ENCODE measurements at places on chromosomes 5 and 9.

DNA sequence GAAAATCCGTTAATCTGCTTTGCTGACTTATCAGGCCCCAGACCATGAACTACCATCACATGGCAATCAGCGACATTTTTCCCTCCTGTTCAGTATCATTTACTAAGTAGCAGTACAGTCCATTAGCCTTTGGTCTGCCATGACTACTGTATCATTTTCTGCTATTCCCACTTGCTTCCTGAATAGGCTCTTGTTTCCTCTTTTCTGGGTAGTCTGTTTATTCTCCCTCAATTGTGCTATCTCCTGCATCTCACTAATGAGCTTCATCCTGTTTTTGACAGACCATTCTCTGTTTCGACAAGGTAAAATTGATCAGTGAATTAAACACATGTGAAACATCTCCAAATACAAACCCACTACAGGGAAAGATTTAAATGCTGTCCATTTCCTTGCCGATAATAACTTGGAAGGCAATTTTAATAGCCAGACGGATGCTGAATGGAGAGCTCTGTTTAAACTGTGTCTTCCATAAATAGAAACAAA lies 263.5 kb upstream of the ANKRD55 start:
- no peak for DNase-seq

- no peak for DNase-seq
Observed at GRCh38 chr9:115262477-115262876, 144.5 kb upstream of the TNC start.

DNA sequence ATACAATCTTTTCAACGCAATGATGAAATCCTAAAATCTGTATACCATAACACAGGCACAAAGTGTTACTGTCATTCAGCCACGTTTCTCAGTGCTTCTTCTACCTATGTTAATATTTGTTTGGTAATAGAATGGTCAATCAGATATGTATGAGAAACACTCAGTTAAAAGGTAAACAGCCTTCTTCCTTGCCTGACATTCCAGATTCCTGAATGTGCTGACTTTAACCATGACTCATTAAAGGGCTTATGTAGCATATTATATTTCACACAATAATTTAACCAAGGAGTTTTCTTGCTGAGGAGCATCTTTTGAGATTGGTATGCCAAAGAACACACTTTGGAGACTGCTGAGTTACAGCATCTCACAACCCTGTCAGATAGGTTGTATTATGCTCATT lies 187.6 kb downstream of the CETN3 start:
- no peak for DNase-seq

- no peak for DNase-seq
Observed at GRCh38 chr5:10990634-10991033, 229.6 kb upstream of the DAP start.

DNA sequence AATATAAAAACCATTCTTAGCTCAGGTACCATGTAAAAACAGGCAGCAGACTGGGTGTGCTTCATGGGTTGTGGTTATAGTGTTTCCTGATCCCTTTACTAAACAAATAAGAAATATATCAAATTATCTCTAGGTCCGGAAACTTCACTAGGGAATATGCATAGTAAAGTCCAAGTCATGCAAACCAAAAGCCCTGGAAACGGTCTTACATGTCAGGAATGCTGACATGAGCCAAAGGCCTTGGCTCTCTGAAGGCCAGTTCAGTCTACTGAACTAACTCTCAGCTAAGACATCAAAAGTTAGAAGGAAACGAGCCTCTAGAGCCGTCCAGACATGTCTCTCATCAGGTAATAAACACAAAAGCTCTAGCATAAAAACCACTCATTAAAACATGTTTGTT lies 778.9 kb upstream of the ZNF608 start:
- no peak for DNase-seq

DNA sequence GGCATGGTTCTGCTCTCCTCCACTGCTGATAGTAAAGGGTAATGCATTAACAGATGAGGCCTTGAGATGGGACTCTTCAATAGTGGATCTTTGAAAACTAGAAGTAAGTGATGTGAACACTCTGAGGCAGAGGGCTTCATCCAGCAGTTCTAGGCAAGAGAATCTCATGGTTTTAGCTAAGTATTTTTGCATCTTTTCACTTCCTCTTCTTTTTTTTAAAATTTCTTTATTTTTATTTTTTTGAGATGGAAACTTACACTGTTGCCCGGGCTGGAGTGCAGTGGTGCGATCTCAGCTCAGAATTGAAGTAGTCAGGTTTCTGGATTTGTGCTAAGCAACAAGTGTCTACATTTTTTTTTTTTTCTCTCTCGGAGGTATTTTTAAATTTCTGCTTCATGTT lies 101.9 kb downstream of the MTRR start:
- no peak for DNase-seq

GRCh38 chr9:14957109-14957508 lies 46.9 kb upstream of the FREM1 start:
- DNase-seq: no peak

DNA sequence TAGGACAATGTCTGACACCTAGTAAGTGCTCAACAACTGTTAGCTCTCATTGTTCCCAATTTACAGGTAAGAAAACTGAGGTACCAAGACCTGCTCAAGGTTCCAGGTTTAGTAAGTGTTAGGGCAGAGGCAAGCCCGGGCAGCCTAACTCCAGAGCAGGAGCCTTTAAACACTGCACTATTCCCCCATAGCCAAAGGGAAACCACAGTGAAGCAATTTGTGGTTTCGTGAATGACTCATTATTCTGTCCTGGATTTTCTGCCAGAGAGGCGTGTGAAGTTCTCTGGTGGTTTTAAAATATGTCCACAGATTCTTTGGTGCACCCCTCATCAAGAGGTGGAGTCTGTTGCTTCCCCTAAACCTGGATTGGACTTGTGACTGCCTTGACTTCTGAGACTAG lies 1.0 kb upstream of the MCC start:
- no peak for DNase-seq

GRCh38 chr5:166430491-166431319 lies 1860.7 kb upstream of the WWC1 start:
- no peak for DNase-seq

GRCh38 chr9:116369706-116370105 lies 216.1 kb downstream of the PAPPA start:
- DNase-seq: no peak

- peak; percentile 21 for DNase-seq
Observed at GRCh38 chr9:107172160-107172978, 110.7 kb upstream of the RAD23B start.

GRCh38 chr9:129554649-129555048 lies 66.3 kb downstream of the C9orf50 start:
- DNase-seq: no peak

DNA sequence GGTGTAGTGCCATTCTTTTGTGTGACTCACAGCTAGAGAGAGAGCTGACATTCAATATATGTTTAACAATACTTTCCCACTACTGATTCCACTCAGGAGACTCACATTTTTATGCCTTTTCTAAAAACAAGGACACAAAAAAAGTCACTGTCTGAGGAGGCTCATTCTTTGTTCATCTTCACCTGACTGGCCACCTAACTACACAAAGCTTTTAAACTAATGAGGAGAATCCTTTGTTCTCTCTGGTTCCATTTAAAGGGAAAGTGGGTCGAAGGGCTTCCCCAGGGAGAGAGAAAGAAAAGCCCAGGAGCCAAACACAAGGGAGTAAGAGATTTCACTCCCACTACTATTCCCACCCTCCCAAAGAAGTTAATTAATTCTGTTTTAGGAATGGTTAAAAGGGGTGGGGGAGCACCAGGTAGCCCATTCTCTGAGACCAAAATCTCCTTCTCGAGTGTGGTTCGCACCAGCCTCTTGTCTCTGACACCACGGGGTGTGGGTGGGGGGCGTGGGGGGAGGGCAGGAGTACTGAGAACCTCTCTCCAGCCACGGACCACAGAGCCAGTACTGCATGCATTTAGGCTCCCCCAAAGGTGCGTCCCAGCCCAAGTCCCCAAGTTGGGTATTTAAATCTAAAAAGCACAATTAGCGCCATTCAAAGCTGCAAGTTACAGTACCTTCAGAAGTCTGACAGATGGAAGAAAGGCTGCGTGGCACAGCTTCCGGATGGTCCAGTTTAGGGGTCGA lies 747 bp downstream of the TRPM3 start:
- DNase-seq: no peak

- no peak for DNase-seq
Observed at GRCh38 chr9:36306471-36307306, 48.4 kb upstream of the GNE start.

GRCh38 chr9:33923079-33923478 lies 106.1 kb downstream of the UBE2R2 start:
- DNase-seq: no peak

- no peak for DNase-seq
Observed at GRCh38 chr5:82717738-82718137, 359.5 kb downstream of the TMEM167A start.

GRCh38 chr9:14136646-14137370 lies 177.1 kb downstream of the NFIB start:
- DNase-seq: no peak

- DNase-seq: no peak
Observed at GRCh38 chr9:99472240-99472915, 250.3 kb downstream of the SEC61B start.

DNA sequence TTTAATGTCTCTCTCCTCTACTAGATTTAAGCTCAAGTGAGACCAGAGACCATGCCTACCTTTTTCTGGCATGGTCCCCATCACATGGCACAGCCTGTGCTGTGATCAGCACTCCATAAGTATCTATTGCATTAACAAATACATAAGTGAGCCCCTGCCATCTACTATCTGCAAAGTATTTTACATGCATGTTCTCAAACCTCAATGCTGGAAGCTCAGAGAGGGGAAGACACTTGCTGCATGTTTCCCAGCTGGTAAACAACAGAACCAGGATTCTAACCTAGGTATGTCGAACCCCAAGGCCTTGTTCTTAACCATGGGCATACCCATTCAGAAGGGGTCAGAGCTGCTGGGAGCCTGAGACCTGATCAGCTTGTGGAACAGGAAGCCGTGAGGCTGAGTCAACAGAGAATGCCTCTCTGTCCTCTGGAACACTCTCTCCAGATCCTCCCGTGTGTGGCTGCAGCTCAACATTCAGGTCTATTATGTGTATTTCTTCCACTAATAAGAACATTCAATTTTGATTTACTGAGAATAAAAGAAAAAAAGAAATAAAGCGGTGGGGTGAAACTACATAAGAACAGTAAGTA lies 232.5 kb upstream of the MSX2 start:
- DNase-seq: no peak

- DNase-seq: no peak
Observed at GRCh38 chr5:168481330-168481788, 4.9 kb upstream of the RARS1 start.

- no peak for DNase-seq
Observed at GRCh38 chr9:120161776-120162175, 418.2 kb downstream of the CDK5RAP2 start.

DNA sequence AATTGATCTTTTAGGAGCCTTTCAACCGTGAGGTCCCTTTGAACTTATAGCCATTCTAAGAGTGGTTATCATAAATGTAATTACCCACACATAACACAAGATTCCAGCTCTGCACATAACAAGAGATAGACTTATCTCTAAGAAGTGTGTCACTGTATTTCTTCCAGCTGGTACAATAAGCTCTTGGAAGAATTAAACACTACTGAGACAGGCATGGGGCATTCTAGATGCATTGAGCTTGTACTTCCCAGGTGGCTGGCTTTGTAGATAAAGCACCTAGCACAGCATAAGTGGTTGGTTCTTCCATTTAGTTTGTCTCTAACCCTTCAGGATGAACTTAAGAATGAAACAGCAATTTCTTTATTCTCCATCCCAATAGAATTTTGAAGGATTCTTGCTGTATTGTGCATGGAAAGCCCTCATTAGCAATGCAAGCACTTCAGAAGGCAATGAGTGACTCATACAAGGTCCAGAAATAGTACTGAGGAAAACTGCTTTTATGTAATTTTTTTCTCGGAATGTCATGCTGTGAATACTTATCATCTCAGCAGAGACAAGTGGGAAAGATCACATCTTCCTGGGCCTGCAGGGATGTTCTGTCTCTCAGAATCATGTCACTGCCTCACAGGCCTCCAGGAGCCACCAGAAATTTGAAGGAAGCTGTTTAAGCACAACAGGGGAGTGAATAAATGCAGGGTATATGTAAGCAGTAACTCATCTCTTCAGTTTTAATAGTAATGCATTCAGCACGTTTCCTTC lies 91.1 kb upstream of the CD180 start:
- no peak for DNase-seq

- no peak for DNase-seq
Observed at GRCh38 chr5:158039441-158039840, 180.5 kb upstream of the CLINT1 start.

GRCh38 chr5:103621548-103621930 lies 59.0 kb upstream of the NUDT12 start:
- DNase-seq: no peak

DNA sequence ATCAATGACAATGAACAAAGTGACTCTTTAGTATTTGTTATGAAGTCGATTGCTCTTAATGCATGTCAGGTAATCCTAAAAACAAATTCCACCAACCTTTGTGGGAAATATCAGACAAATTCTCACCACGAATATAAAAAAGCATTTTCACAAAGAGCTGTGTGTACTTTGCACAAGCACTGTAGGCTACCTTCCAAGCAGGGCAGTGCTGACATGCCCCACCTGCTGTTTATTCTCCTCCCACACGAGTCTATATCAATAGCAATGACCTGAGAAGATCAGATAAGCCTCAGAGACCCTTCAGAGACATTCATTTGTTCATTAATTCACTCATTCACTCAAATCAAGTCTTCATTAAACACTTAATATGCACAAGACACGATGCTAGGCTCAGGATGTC lies 469.1 kb downstream of the ZSWIM6 start:
- no peak for DNase-seq

- DNase-seq: no peak
Observed at GRCh38 chr9:124779368-124780059, 2.6 kb downstream of the OLFML2A start.

DNA sequence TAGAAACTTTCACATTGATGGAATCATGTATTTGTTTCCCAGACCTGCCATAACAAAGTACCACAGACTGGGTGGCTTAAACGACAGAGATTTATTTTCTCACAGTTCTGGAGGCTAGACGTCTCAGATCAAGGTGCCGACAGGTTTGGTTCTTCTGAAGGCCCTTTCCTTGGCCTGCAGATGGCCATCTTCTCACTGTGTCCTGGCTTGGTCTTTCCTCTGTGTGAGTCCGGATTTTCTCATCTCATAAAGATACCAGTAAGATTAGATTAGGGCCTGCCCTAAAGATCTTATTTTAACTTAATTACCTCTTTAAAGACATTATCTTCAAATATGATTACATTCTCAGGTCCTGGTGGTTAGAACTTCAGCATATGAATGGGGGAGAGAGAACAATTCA lies 5.8 kb downstream of the USP20 start:
- no peak for DNase-seq

DNA sequence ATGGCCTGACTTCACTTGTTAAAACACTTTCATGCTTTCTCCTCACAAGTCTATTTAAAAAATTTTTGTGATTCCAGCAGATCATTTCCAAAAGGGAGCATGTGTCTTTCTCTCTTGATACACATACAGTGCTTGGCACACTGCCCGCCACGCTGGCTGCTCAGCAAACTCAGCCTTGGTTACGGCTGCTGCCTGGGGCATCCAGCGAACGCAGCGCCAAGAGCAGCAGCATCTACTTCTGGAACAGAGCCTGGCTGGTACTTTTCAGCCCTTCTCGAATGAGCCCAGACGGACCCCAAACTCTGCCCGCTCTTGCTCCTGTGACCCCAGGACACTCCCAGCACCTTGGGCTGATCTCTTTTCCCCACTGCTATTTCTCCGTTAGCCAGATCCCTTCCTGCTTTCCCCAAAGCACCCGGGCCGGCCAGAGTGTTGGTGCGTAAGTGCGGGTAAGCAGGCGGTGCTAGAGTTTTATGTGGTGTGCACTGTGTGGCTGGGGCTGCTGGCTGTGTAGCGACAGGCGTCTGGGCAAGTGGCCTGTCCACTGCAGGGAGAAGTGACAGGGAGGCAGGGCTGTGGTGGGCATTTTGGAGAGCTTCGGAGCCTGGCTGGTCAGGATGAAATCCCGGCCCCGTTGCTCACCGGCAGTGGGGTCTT lies 73.2 kb downstream of the SH3PXD2B start:
- DNase-seq: no peak

Data from activated naive CD8-positive, alpha-beta T cell treated with anti-CD3 and anti-CD28 coated beads, Interleukin-2, amount 50 U/mL, for 16 hours (primary cell).